Activated CD8-positive, alpha-beta memory T cell treated with anti-CD3 and anti-CD28 coated beads, Interleukin-2, amount 50 U/mL, for 48 hours (primary cell): ENCODE measurements at places on chromosomes 7 and 10.

DNA sequence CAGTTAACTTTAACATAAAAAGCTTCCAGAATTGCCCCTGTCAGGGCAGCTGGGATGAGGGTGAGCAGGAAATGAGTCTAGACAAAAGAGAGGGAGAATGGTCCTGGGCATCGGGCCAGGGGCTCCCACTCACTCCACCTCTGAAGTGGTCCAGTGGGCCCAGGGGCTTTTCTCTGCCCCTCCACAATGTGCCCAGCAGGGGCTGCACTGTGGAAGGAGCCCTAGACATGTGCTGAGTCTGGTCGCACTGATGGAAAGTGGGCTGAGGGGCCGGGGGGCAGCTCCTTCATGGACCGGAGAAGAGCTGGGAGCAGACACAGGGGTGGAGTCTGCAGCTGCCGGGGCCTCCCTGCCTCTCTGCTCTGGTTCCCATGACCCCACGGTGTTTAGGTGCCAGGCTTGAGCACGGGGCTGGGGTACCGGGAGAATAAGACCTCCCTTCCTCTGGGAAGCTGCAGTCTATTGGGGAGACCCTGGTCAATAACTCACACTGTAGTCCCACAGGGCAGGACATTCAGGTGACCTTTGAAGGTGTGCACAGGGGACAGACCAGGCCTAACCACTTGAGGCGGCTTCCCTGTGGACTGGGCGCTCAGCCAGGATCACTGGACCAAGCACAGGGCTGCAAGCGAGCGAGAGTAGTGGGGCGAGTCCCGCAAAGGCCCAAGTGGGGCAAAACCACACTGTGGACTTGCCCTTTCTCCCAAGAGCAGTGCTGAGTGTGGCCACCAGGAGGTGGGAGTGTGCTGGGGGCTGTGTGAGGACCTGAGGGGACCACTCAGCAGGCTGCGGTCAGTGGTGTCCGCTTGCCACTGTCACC lies 6.1 kb downstream of the ADCY1 start:
- DNase-seq, result no peak

GRCh38 chr10:127283017-127283416 lies 86.6 kb upstream of the INSYN2A start:
- DNase-seq, result no peak

- no peak for DNase-seq
Measured at GRCh38 chr7:33809228-33809627, 96.1 kb upstream of the BMPER start.

DNA sequence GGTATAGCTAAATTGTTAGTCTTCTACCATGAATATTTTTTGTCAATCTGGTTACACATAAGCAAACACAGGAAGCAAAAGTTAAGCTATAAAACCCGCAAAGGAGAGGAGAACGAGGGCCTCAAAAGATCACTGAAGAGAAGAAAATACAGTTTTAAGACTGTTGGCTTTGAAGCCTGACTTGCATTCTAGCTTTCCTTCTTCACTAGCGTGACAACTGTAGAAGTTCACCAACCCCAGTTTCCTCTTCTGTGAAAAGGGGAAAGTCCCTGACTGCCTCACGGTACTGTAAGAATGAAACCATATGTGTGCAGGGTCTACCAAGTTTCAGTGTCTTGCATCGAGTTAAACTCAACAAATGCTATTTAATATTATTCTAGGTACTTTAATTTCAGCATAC lies 7.5 kb upstream of the LRRN3 start:
- DNase-seq, result no peak

DNA sequence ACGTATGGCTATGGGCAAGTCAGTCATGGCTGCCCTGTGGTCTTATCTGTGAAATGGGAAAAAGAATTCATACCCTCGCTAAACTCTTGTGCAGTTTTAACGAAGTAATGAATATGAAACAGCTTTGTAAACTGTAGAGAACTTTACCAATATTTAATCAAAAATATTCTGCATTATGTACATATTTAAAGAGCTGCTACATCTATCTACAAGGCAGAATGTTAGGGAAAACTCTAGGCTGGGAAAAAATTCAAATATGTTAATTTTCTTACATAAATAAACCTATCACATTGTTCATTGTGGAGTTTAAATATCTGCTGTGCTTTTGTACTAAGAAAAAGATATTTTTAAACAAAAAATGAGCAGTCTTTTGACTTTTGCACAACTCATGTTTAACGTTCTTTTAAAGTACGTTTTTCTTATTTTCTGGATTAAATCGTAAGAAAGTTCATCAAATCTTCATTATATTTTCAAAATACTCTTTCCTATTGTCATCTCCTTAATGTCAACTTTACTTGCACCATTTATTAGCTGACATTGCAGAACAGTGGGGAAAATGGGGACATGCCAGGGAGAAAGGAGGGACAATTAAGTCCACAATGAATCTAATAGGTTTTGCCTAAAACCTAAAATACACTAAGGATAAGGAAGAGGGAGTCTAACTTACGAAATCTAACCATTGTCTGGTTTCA lies 57.5 kb downstream of the ICA1 start:
- no peak for DNase-seq

DNA sequence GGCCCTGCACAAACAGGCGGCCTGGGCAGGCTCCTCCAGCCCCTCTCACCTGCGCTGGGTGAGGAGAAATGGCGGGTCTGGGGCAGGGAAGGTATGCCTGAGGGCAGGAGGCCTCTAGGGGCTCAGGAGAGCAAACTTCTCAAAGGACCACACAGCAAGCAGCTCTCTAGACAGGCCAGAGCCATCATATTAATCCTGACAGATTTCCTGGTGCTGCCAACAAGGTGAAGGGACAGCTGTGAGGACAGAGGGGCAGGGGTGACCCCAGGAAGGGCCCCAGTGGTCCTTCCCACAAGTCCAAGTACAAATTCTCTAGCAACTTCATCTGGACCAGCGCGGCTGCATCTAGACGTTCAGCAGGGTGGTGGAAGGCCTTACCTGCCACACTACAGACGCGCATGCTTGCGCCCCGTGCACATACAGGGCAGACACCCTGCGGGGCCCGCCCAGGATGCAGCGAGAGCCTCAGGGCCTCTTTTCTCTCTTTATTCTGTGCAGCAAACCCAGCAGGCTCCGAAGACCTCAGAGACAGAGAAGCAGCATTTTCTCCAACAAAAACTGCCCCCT lies 62.1 kb downstream of the ZRANB1 start:
- DNase-seq, result peak; percentile 44

DNA sequence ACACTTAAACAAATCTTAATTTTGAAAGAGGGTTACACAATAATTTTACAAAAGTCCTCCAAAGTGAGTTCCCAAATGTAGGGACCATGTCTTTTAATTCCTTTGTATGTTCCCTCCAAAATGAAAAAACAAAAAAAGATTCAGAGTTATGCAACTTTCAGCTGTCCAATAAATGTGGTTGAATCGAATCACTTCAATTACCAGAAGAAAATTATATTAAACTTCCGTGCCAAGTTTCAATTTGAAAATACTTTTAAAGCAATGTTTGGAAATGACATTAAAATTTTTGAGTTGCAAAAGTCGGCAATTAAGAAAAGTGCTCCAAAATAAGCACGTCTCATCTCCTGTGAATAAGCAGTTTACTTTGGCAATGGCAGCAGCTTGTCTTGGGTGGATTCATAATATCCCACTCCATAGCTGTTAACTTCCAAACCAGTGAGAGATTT lies 60.3 kb upstream of the C1GALT1 start:
- no peak for DNase-seq

DNA sequence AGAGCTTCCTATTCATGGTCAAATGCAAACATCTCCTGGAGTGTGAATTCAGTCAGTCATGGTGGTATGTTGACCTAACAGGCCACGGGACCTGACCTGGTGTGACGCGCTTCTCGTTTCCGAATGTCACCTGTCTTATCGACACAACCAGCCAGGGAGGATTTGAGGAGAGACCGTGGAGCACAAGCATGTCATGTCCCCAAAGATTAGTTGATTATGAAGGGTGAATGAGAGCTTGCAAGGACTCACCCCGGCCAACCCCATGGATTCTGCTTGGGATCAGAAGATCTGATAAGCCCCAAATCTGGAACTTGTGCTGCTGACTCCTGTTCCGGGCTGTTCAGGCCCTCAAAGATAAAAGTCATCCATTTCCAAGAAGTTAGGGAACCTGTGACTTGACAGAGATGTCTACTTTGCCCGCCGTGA lies 10.5 kb downstream of the ADRA2A start:
- no peak for DNase-seq

GRCh38 chr7:2287745-2288144 lies 26.5 kb downstream of the SNX8 start:
- no peak for DNase-seq

DNA sequence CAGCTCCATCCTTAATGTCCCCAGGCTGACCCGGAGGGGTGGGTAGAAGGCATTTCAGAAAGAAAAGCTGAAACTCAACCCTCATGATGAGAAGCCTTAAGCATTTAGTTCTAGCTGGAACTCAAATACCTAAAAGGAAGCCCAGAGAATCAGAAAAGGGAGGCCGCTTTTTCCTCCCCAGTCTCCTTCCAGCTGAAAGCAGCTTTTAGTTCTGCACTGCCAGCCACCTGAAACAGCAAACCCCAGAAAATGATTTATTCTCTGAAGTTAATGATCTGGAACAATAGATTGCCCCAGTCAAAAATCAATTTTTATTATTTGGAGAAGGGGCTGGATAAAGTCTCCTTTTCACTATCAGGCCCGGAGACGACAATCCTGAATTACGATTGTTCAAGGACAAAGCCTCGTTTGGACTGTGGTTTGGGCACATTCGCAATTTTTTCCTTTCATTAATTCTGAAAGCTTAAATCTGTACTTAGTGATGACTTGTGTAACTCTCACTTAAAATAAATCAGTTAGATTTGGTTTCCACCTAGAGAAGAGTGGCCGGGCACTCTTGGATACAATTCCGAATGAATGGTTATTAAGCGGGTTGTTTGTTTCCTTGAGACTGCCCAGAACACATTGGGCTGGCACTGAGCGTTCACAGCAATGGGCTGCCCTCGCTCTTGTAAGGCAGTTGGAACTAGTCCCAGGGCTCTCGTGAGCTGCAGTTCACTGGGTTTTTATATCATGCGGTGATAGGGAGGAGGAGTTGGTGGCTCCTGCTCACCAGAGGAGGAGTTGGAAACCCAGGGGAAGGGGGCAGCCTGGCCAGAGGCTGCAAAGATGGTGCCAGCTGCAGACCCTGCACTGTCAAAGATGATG lies 262.2 kb downstream of the CCSER2 start:
- no peak for DNase-seq

DNA sequence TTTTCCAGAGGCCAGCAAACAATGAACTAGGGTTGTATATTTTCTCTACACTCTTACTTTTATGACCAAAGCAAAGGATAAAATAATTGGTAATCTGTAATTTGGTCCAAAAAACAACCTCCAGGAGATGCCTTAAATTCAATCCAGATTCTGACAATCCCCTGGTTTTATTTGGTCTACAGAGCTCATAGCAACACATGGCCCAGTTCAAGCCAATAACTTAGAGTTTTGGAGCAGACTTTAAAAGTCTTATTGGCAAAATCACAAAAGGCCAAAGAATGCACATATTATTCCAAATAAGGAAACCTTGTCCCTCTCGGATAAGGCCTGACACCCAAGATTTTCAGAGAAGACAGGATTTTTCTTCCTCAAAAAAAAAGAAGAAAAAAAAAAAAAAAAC lies 51.9 kb downstream of the SORBS1 start:
- no peak for DNase-seq

DNA sequence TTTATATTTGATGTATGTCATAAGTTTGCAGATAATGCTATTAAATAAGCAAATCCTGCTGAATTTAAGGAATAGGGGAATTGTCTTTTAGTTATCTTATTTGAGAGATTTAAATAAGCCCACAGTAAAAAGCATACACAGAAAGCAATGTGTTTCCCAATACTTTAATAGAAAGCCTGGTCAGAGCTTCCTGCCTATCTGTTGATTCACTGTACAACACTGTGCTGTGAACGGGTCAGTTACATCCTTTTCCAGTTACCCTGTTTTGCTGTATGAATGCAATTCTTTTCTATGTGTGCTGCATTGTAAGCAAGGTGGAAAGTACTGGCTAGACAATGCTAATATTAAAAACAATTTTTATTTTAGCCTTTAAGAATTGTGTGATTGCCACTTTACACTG lies 81.2 kb downstream of the ANKRD7 start:
- no peak for DNase-seq

GRCh38 chr10:113148901-113149300 lies 198.9 kb downstream of the TCF7L2 start:
- no peak for DNase-seq

DNA sequence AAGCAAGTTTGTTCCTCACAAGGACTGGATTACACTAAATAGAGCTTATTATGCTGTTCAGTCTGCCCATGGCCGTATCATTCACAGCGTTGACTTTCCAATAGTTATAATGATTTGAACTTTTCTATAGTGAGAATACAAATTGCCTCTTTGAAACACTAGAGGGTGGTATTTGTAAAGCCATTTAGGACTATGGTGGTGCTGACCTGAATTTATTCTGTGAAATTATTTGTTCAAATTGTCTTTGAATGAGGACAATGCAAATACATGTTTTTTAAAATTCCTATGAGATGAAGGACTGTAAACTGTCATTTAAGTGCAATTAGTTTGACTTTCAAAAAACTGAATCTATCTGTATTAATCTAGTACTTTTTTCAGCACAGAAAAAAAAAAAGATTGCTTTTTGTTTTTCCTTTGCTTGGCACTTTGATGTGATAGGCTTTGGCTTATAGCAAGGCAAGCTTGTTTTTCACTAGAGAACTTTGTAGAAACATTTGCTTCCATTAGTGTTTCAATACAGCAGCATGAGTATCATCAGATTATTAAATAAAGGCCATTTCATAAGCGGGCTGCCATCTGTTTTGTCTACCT lies 122.7 kb upstream of the TMEM229A start:
- DNase-seq, result no peak

DNA sequence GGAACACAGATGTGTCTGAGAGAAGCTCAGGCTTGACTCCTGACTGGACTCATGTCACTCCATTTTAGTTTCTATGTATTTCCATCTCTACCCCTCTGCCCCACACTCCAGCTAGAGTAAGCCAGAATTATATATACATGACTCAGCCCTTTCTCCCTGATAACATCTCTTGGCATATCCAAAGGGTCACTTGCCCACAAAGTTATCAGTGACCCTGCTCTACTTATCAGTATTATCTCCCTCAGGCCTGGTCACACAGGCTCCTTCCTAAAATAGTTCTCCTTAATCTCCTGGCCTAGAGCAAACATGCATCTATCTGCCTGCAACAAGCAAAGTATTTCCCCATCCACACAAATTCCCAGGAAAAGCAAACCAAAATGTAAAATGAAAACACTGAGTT lies 598.3 kb downstream of the SUGCT start:
- DNase-seq, result no peak

DNA sequence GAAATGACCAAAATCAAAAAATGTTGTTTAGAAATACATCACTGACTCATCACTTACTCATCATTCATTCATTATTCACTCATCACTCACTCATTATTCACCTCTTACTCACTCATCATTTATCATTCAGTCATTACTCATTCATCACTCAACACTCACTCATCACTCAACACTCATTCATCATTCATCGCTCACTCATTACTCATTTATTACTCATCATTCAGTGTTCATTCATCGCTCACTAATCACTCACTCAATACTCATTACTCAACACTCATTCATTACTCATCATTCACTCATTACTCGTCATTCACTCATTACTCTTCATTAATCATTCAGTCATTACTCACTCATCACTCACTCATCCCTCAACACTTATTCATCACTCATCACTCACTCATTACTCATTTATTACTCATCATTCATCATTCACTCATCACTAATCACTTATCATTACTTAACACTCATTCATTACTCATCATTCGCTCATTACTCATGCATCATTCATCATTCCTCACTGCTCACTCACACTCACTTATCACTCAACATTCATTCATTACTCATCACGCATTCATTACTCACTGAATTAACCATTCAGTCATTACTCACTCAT lies 238.5 kb downstream of the ADARB2 start:
- no peak for DNase-seq

- DNase-seq, result no peak
Measured at GRCh38 chr7:31070991-31071644, 19.0 kb downstream of the ADCYAP1R1 start.
